ENCODE measurements at places on chromosomes 1 and 21. TPM values are rescaled to one million over a fixed set of nuclear protein-coding genes. Genes with fewer than 3 reads are reported as not detected.

REN gene
- total RNA-seq = not detected

- H3K36me3 ChIP-seq = no peaks in the 10 kb centered on the region
- no peak overlapping the region for H3K27ac ChIP-seq
- no peak overlapping the region for H3K4me3 ChIP-seq
- no peaks in the 10 kb centered on the region for H3K4me1 ChIP-seq
Observed at GRCh38 chr1:166064951-166065350, 101.8 kb downstream of the FAM78B start.

DNA sequence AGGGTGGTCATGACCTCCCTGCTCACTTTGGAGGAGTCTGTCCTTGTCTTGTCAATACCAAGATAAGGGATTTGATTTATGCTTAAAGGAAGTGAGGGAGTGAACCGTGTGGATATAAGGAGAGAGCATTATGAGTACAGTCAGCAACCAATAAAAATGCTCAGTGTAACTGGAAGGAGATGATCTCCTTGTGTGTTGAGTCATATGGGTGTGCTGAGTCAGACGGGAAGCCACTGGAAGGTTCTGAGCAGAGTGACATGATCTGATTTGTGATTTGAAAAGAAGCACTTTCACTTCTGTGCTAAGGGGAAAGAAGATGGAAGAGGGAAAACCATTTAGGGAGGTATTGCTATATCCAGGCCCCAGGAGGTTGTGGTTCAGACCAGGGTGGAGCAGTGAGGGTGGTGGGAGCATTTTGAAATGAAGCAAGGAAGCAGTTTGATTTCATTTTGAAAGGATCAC lies 2.5 kb upstream of the BCL10 start:
- DNase-seq = peak; percentile 93
- peaks cover 31% of the 10 kb centered on the region for H3K4me1 ChIP-seq
- H3K36me3 ChIP-seq = no peaks in the 10 kb centered on the region
- peak overlapping the region; percentile 52 for H3K4me3 ChIP-seq
- no peaks in the 10 kb centered on the region for H3K27me3 ChIP-seq

UTS2 gene
- not detected for total RNA-seq

DNA sequence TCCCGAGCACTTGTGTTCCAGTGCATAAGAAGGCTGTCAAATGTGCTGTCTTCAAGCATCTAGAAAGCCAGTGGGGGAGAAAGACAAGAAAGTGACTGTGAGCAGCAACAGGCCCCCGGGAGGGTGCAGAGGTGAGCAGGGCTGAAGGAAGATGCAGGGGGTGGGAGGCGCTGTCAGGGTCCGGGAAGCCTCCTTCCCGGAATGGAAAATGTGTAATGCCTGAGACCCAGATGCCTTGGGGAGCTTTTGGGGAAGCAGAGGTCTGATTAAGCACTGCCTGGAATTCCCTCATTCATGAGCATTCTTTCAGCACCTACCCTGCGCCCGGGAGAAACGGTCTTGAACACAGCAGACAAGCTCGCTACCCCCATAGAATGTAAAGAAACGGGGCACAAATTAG lies 1.3 kb downstream of the NPHP4 start:
- no peak overlapping the region for H3K27ac ChIP-seq
- H3K27me3 ChIP-seq = no peaks in the 10 kb centered on the region
- no peak for DNase-seq
- peak overlapping the region; percentile 43 for H3K4me3 ChIP-seq

DNA sequence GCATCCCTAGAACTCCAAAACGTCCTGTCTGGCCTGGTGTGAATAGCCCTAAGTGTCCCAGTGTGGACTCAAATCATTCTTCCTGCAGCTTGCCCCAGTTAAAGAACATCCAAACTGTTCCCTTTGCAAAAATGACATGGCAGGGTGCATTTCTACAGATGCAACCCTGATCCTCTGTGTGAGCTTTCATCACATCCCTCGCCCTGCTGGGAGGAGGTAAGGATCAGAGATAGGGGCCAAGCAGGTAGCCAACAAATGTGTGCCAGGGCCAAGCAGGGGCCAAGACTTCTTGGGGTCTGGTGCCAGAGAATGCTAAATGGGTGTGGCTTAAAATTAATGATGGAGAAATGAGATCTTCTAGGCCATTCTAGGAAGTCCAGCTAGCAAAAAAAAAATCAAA lies 27.1 kb upstream of the MPZL1 start:
- H3K4me3 ChIP-seq = no peak overlapping the region
- no peaks in the 10 kb centered on the region for H3K36me3 ChIP-seq
- H3K27me3 ChIP-seq = no peaks in the 10 kb centered on the region
- no peak overlapping the region for H3K27ac ChIP-seq

DNA sequence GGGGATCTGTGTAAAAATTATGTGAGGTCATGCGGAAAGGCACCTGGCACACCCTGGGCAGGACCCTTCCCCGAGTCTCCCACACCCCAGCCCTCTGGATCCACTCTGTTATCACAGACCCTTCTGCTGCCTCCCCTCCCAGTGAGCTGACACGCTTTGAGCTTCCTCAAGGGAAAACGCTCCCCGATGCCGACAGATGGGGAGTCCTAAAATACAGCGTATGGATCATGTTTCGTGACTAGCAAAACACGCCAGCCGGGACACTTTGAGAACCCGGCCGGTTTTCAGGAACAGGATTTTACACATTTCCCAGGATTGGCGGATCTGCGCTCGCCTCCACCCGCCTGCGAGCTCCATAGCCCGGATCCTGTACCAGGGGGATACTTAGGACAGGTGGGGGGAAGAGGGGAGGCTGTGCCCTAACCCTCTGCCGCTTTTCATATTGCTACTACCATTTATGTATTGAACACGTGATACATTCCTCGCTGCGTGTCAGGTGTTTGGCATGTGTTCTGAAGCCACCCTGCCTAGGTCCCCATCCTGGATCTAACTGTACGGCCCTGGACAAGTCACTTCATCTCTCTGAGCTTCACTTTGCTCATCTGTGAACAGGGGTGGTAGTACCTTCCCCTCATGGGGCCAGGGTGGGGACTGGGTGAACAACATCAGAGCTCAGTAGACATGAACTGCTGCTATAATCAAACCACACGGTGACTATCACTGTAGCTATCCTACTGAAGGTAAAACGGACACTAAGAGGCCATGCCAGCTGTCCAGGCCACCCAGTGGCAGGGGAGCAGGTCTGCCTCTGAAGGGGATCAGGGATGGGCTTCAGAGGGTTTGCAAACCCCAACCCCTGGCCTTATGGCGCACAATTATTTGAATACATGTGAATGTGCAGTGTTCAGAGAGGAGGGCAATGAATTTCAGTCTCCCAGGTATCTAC lies 63.2 kb downstream of the SSBP3 start:
- no peak overlapping the region for H3K4me3 ChIP-seq
- DNase-seq = no peak
- H3K27me3 ChIP-seq = no peaks in the 10 kb centered on the region
- no peaks in the 10 kb centered on the region for H3K36me3 ChIP-seq

DNA sequence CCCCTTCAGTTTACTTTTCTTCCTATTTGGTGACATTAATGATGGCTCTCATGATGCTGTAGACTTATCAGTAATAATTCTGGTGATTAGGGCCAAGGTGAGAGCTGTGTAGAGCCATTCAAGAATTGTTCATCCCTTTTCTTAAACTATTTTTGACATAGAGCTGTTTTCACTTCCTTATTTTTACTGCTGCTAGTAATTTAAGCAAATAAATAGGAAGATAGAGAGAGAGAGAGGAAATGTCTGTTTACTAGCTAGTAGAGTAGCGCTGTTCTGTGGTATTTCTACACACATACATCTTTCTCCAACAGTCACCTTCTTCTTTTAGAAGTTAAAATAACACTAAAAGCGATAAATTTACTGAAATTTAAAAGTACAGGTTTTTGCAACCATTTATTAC lies 678.0 kb upstream of the ZP4 start:
- no peak overlapping the region for H3K4me3 ChIP-seq
- H3K4me1 ChIP-seq = no peaks in the 10 kb centered on the region
- no peaks in the 10 kb centered on the region for H3K27me3 ChIP-seq
- H3K36me3 ChIP-seq = no peaks in the 10 kb centered on the region

- no peak overlapping the region for H3K27ac ChIP-seq
- H3K27me3 ChIP-seq = no peaks in the 10 kb centered on the region
- no peak overlapping the region for H3K4me3 ChIP-seq
- DNase-seq = no peak
- H3K36me3 ChIP-seq = no peaks in the 10 kb centered on the region
Observed at GRCh38 chr1:1895456-1896336, 4.8 kb upstream of the GNB1 start.

GRCh38 chr1:103156966-103157365 lies 48.6 kb upstream of the COL11A1 start:
- H3K27me3 ChIP-seq = no peaks in the 10 kb centered on the region
- no peaks in the 10 kb centered on the region for H3K4me1 ChIP-seq
- no peak overlapping the region for H3K27ac ChIP-seq

DNA sequence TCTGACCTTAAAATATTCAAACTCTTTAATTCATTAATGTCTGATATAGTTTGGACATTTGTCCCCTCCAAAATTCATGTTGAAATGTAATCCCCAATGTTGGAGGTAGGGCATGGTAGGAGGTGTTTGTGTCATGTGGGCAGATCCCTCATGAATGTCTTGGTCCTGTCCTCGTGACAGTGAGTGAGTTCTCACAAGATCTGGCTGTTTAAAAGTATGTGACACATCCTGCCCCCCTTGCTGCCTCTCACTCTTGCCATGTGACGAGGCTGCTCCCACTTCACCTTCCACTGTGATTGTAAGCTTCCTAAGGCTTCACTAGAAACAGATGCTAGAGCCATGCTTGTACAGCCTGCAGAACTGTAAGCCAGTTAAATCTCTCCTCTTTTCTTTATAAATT lies 21.3 kb upstream of the FBXO28 start:
- no peaks in the 10 kb centered on the region for H3K36me3 ChIP-seq
- no peak for DNase-seq
- H3K4me1 ChIP-seq = peaks cover 5% of the 10 kb centered on the region
- no peak overlapping the region for H3K27ac ChIP-seq
- H3K4me3 ChIP-seq = no peak overlapping the region

TMEM82 gene
- not detected for total RNA-seq

- no peak for DNase-seq
- H3K36me3 ChIP-seq = no peaks in the 10 kb centered on the region
- H3K27me3 ChIP-seq = no peaks in the 10 kb centered on the region
Observed at GRCh38 chr1:203523667-203524066, 29.7 kb downstream of the OPTC start.

DNA sequence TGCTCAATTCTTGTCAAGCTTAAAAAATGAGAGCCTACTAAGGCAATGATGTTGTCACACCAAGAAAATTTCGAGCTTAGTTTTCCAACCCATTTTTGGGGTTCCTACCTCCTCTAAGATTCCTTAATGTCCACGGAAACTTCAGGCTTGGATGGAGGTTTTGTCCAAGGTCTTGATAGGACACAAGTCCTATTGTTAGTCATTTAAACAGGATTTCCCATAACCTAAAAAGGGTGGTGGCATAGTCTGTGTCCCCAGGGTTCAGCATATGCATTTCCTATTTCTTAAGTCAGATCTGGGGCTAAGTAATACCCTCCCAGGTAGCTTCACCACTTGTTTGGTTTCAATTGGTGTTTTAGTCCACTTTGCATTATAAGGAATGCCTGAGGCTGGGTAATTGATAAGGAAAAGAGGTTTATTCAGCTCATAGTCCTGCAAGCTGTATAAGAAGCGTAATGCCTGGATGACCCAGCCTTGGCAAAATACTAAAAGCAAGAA lies 10.9 kb upstream of the PADI2 start:
- H3K36me3 ChIP-seq = no peaks in the 10 kb centered on the region
- H3K4me1 ChIP-seq = peaks cover 20% of the 10 kb centered on the region
- no peaks in the 10 kb centered on the region for H3K27me3 ChIP-seq
- DNase-seq = no peak

SUMO3 gene
- 102 TPM for total RNA-seq

GRCh38 chr1:184479435-184480167 lies 92.8 kb downstream of the C1orf21 start:
- H3K4me3 ChIP-seq = no peak overlapping the region
- no peak for DNase-seq
- no peaks in the 10 kb centered on the region for H3K4me1 ChIP-seq
- H3K36me3 ChIP-seq = no peaks in the 10 kb centered on the region

DNA sequence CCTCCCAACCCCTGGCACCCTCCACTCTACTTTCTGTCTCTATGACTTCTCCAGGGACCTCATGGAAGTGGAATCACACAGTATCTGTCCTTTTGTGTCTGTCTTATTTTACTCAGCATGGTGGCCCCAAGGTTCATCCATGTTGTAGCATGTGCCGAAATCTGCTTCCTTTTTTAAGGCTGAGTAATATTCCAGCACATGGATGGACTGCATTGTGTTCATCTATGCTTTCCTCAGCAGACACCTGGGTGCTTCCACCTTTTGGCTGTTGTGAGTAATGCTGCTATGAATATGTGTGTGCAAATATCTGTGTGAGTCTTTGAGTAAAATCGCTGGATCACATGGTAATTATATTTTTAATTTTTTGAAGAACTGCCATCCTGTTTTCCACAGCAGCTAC lies 1.6 kb upstream of the PFKL start:
- no peaks in the 10 kb centered on the region for H3K36me3 ChIP-seq
- H3K27me3 ChIP-seq = no peaks in the 10 kb centered on the region
- H3K27ac ChIP-seq = no peak overlapping the region
- DNase-seq = no peak
- no peak overlapping the region for H3K4me3 ChIP-seq

PIK3R3 gene
- total RNA-seq = 14.3 TPM

- H3K36me3 ChIP-seq = no peaks in the 10 kb centered on the region
- DNase-seq = no peak
- no peak overlapping the region for H3K4me3 ChIP-seq
- no peaks in the 10 kb centered on the region for H3K27me3 ChIP-seq
- no peaks in the 10 kb centered on the region for H3K4me1 ChIP-seq
Observed at GRCh38 chr21:41359286-41359685, 2.5 kb upstream of the MX2 start.

DNA sequence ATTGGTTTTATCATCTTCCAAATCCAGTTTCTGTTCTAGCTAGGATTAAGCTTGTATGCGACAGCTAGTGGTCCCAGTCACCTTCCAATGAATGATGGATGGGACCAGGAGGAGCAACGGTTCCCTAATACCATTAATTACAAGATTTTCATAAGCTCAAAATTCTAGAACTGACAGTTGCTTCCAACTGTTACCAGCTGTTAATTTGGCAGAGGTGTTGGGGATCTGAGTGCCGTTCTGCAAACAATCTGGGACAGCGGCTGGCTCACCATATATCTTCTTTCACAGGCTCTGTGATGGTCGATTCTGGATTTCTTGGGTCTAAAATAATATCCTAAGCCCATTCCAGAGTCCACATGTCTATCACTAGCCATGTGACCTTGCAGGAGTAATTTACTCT lies 34.5 kb upstream of the RALGPS2 start:
- H3K27me3 ChIP-seq = no peaks in the 10 kb centered on the region
- no peaks in the 10 kb centered on the region for H3K36me3 ChIP-seq
- no peak for DNase-seq
- peaks cover 6% of the 10 kb centered on the region for H3K4me1 ChIP-seq
- H3K4me3 ChIP-seq = no peak overlapping the region

GRCh38 chr1:205680073-205680851 lies at the start of gene SLC45A3:
Gene SLC45A3, minus strand, starts transcription at chr1:205680509. Its CDS starts 15,853 bp downstream, at chr1:205664656.
- peaks cover 19% of the 10 kb centered on the region for H3K4me1 ChIP-seq
- peak within 1 kb of the TSS; percentile 72 for H3K4me3 ChIP-seq
- H3K27ac ChIP-seq = peak within 1 kb of the TSS; percentile 95
- no peaks in the 10 kb centered on the region for H3K36me3 ChIP-seq
- no peak for DNase-seq
- no peaks in the 10 kb centered on the region for H3K27me3 ChIP-seq
